HEK293T (cell line): ENCODE measurements at places on chromosomes 2 and 18.

- no peak for DNase-seq
Measured at GRCh38 chr2:143132355-143132754, 3.1 kb downstream of the ARHGAP15 start.

DNA sequence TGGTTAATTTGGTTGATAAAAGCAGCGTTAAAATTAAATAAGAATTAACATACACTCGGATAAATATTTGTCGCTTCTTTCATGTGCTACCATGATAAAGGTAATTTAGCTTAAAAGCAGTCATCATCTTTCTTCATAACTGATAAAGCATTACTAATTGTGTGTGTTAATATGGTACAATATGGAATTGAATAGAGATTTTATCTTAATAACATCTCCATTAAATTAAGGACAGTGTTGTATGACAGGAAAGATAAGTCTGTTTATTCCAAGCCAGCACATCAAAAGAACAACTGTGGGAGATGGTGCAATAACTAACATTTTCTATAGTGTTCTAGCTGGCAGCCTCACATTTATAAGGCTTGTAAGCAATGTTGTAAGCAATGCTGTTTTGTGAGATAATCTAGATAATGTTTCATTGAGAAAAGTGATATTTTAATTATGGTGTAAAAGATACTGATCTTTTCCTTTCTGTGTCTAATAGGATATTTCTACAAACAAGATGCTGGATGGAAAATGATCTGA is 64.4 kb upstream of the AFF3 start:
- DNase-seq: no peak

DNA sequence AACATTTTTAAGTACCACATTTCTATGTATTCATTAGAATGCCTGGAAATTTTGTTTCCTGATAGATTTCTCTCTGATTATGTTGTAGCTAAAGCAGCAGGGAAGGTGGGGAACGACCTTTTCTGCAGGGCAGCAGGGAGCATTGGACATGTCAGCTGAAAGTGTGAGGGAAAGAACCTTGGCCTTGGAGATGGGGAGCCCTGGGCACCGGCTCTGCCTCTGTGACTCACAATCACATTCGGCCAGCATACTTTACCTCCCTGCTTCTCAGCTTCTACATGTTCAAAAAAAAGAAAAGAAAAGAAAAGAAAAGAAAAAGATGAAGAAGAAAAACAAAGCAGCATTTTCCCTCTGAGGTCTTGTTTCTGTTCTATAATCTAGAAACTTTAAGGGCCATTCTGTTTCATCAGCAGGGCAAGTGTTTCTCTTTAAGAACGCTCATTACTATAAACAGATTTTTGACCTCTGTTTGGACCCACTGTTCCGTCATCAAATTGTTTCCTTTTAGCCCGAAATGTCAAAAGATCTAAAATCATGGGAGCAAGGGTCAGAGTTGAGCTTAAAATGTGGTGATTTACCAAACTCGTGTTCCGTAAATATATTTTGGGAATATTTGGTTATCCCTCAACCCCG is 27.9 kb downstream of the SETBP1 start:
- DNase-seq: no peak

GRCh38 chr2:134762508-134762907 is 43.7 kb upstream of the TMEM163 start:
- DNase-seq: no peak

- DNase-seq: no peak
Measured at GRCh38 chr2:48551548-48551947, 21.6 kb downstream of the STON1 start.

DNA sequence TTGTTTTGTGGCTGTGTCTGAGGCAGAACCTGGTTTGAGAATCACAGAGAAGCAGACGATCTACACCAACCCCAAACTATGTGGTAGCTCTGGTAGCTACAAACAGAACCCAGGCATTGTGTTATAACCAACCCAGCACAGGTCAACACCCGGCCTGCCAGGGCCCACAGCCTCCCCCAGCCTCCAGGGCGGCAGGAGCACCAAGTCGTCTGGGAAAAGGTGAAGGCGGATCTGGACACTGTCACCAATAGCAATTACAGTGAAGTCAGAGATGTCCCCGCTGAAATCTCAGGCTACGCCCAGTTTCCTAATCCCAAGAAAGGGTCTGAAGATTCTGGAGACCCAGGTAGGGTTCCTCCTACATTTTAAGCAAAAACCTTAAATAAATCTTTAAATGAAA is 3.6 kb downstream of the HJURP start:
- DNase-seq: no peak

GRCh38 chr2:182818925-182819324 is 47.5 kb downstream of the FRZB start:
- peak; percentile 23 for DNase-seq
